Smooth muscle cell of trachea (primary cell): ENCODE measurements at places on chromosomes 1 and 21. TPM values are rescaled to one million over a fixed set of nuclear protein-coding genes. Genes with fewer than 3 reads are reported as not detected.

Gene CHRNB2
- total RNA-seq = under 0.01 TPM in 1 of 2 replicates, not detected in the other

Gene SLC39A1
- 136 and 138 TPM in 2 replicates for total RNA-seq

Gene WNT3A
- not detected in 2 replicates for total RNA-seq

Gene OR2G6
- not detected in 2 replicates for total RNA-seq

Gene ODF2L
- total RNA-seq = 25.1 and 49.0 TPM in 2 replicates

Gene IFI44L
- total RNA-seq = 7.6 and 9.0 TPM in 2 replicates

Gene ANKRD34A
- total RNA-seq = 0.50 and 0.73 TPM in 2 replicates

Gene NPPB
- not detected in 2 replicates for total RNA-seq

Gene EBNA1BP2
- 51.3 and 74.9 TPM in 2 replicates for total RNA-seq

Gene EDEM3
- 54.7 and 58.6 TPM in 2 replicates for total RNA-seq

Gene MYOC
- total RNA-seq = 1.2 and 1.3 TPM in 2 replicates

Gene KRTAP19-1
- total RNA-seq = not detected in 2 replicates

Gene SPRR2B
- not detected in 2 replicates for total RNA-seq

Gene FNDC10
- 1.6 and 4.1 TPM in 2 replicates for total RNA-seq

Gene CYP4Z1
- not detected in 2 replicates for total RNA-seq

Gene KRTAP11-1
- not detected in 2 replicates for total RNA-seq

Gene VSIG8
- 0.15 and 0.17 TPM in 2 replicates for total RNA-seq

Gene GNAT2
- 0.17 and 0.29 TPM in 2 replicates for total RNA-seq

Gene TSPAN1
- not detected in 2 replicates for total RNA-seq

Gene UTS2
- not detected in 2 replicates for total RNA-seq

Gene S100A12
- total RNA-seq = not detected in 2 replicates

Gene ROR1
- 9.7 and 21.2 TPM in 2 replicates for total RNA-seq

Gene ENAH
- 86.2 and 99.9 TPM in 2 replicates for total RNA-seq

Gene HPCA
- not detected in 2 replicates for total RNA-seq

Gene HMGCS2
- total RNA-seq = not detected in 2 replicates

Gene IFI6
- 26.5 and 74.4 TPM in 2 replicates for total RNA-seq

Gene VHLL
- not detected in 2 replicates for total RNA-seq

Gene OR2T2
- not detected in 2 replicates for total RNA-seq

Gene PROK1
- not detected in 2 replicates for total RNA-seq

Gene SYDE2
- 4.9 and 5.6 TPM in 2 replicates for total RNA-seq

Gene PIGP
- total RNA-seq = 3.9 and 7.3 TPM in 2 replicates

Gene CLCA4
- total RNA-seq = not detected in 2 replicates

Gene CCDC30
- 0.99 and 2.3 TPM in 2 replicates for total RNA-seq

Gene CNR2
- not detected in 2 replicates for total RNA-seq

Gene FLG2
- total RNA-seq = not detected in 2 replicates

Gene ELOA
- total RNA-seq = 22.7 and 28.0 TPM in 2 replicates

Gene C1orf141
- under 0.01 TPM in 1 of 2 replicates, not detected in the other for total RNA-seq

Gene GPATCH2
- 14.1 and 23.9 TPM in 2 replicates for total RNA-seq

Gene FAAH
- 0.15 and 1.8 TPM in 2 replicates for total RNA-seq

Gene OR2L5
- not detected in 2 replicates for total RNA-seq

Gene EXTL1
- 0.29 and 0.83 TPM in 2 replicates for total RNA-seq

Gene CTXND2
- total RNA-seq = not detected in 2 replicates

Gene MXRA8
- 534 and 638 TPM in 2 replicates for total RNA-seq

Gene NBPF26
- total RNA-seq = 22.0 and 24.9 TPM in 2 replicates

Gene SASS6
- 0.83 and 3.6 TPM in 2 replicates for total RNA-seq

Gene PTBP2
- 19.4 and 45.1 TPM in 2 replicates for total RNA-seq

Gene RGS18
- not detected in 2 replicates for total RNA-seq

Gene SELP
- not detected in 2 replicates for total RNA-seq

Gene HSD3B1
- total RNA-seq = not detected in 2 replicates

Gene C1orf185
- total RNA-seq = not detected in 2 replicates

Gene RIIAD1
- total RNA-seq = not detected in 2 replicates

Gene TNFSF18
- total RNA-seq = under 0.01 and 0.15 TPM in 2 replicates

Gene TMEM52
- 0.15 and 0.17 TPM in 2 replicates for total RNA-seq
